ENCODE measurements at places on chromosomes 6 and 20.
A peak's percentile ranks its signal among the peaks of the same experiment; 100 is the strongest.

DNA sequence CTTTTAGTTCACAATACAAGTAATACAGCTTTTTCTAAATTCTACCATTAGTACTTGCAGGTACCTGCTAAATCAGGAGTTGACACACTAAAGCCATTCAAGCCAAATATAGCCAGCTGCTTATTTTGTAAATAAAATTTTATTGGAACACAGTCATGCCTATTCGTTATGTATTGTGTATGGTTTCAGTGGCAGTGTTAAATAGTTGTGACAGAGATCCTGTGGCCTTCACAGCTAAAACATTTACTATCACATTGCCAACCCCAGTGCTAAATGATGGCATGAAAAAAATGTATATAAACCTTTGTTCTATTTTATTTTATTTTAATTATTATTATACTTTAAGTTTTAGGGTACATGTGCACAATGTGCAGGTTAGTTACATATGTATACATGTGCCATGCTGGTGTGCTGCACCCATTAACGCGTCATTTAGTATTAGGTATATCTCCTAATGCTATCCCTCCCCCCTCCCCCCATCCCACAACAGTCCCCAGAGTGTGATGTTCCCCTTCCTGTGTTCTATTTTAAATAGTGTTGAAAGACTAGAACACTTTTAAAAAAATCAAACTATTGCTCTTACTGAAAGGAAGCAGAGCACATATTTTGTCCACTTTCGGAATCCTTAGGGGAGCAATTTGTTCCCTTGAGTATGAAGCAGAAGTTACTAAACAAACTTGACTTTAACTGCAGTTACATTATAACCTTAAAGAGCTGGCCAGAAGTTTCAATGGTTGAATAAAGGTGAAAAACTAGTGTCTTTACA is 115.7 kb downstream of the PRIM2 start:
- no peak for DNase-seq

DNA sequence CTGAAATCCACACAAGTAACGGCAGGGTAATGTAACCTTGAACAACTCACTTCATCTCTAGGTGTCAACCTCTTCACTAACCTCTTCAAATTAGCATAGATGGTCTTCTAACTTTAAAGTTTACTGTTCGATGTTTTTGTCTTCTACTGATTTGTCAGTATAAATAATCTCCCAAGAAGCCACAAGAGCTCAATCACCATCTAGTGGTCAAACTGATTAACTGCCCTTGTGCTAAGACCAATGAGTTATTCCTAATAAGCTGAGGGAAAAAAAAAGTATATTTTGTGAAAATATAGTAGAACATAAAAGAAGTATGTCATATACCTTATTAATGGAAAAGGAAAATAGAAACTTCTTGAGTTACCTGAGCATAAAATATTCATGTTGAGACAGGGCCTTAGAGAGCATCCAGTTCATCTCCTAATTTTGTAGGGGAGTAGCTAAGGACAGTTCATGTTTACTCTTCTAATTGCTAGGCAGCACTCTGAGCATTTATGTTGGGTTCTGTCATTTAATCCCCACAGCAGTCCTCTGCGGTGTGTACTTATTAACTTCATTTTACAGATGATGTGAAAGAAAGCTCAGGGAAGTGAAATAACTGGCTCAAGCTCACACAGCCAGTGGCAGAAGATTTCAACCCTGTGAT is 317.1 kb downstream of the ESR1 start:
- DNase-seq: peak; percentile 1

DNA sequence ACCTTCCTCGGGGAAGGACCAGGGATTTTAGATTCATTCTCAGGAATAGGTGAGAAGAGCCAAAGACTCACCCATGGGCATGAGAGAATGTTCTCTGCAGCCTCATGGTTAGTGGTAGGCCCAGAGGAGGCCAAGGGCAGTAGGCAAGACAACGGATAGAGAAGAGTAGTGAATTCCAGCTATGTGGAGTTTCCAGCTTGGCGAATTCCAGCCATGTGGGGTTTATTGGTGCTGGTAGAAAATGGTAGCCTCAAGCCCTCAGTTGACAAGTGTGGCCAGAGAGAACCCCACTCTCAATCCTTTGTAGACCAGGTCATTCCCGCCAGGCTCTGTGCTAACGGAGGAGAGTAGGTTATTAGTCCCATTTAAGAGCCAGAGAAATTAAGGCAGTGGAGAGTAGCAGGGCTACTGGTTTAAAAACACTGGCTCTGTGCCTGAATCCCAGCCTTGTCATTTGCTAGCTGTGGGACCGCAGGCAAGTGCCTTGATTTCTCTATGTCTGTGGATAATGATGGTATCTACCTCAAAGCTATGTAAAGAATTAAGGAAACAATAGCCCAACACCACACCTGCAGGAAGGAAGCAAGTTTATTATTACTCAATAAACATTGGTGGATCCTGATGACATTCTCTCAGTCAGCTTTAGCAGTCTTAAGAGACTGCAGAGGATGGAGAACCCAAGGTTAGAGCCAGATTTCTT is 2.0 kb upstream of the SLC9A8 start:
- no peak for DNase-seq

DNA sequence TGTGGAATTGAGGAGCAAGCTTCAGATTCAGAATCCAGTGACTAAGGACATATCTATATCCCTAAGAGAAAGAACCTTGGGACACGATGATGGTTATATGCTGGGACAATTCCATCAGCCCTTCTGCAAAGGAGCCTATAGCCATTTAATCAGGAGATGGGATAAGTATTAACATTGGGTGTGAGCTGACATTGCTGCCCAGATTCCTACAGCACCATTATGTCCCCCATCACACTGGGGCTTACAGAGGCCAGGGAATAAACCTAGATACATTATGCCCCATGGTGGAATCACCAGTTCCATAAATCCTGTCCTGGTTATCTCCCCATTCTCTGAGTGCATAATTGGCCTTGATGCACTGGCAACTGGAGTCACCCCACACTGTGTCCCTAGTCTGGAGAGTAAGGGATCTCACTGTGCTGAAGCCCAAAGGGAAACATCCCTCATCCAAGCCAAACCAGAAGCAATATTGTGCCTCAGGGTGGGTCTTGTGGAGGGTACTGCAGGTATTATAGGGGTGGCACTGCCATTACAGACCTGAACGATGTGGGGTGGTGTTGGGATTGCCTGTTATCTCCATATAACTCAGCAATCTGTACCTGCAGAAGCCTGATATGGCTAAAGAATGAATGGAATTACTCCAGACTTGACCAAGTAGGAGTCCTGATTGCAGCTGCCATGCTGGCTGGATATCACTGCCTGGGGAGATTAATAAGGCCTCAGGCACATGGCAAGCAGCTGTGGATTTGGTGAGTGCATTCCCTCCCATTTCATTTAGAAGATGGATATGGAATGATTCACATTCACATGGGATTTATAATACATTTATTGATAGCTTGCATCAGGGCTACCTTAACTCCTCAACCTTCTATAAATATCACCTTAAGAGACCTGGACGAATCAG is 5.0 kb downstream of the HLA-A start:
- DNase-seq: no peak

DNA sequence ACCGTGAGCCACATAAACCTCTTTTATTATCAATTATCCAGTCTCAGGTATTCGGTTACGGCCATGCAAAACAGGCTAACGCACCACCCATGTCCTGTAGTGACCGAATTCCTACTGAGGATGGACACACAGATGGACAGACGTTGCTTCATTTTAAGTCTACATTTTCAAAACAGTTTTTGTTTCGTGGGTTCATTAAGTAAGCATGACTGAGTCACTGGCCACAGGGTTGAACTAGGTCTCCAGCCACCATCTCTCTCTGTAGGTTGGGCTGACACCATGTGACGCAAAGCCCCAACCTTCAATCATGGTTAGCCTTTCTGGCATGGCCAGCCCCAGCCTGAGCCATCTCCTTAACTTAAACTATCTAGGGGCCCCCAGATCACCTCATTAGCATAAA is 110.0 kb upstream of the SLC22A23 start:
- DNase-seq: no peak

DNA sequence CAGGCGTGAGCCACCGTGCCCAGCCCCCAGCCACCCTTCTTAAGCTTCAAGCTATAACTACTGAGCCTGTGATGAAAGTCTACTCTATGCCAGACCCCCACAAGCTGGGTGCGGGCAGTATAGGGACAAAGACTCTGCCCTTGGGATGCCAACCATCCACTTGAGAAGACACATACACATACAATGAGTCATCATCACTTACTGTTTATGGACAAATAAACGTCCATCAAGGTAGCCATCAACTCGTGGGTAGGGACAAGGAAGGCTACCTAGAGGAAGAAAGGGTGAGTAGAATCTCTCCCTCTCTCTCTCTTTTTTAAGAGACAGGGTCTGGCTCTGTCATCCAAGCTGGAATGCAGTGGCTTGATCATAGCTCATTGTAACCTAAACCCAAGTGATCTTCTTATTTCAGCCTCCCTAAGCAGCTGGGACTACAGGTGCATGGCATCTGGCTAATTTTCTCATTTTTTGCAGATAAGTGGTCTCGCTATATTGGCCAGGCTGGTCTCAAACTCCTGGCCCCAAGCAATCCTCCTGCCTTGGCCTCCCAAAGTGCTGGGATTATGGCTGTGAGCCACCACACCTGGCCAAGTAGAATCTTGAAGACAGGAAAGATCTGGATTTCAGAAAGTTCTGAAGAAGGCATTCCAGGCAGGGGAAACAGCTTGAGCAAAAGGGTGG is 2.6 kb upstream of the TP53INP2 start:
- no peak for DNase-seq

DNA sequence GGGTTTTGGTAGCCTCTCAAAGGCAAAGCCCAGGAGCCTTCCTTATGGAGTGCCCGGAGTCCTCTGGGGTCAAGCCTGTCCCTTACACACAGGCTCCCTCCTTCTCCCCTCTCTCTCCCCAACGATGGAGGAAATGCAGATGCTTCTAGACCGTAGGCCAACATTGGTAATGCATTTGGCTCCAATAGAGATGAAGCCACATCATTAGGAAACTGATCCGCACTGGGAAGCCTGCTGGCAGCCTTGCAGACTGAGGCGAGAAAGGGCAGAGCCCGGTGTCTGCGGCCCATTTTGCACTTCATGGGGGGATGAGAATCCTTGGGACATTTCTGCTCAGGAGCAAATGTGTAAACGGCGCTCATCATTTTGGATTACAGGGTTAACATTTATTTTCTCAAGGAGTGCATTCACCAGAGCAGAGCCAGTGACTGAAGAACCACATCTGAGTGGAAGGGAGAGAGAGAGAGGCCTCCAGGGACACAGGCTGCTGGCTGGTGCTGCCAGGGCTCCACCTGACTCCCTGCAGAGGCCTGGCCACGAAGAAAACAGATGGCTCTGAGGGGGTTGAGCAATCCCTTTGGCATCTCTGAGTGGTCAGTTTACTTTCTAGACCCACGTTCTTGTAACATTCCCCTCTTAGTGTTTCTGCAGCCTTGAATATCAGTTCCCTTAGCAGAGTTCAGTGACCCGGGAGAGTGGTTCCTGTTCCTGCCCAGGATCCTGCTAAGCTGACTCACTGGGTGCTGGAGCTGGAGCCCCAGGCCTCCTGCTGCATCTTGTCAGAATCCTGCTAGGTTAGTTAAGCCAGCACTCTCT is 4.4 kb upstream of the CST3 start:
- no peak for DNase-seq

GRCh38 chr6:88458662-88459061 is 292.5 kb upstream of the CNR1 start:
- no peak for DNase-seq

Measured in CMK (cell line).